ENCODE measurements at places on chromosomes 7 and 10.

GRCh38 chr7:13179775-13180523 lies 492.5 kb downstream of the ARL4A start:
- no peak for DNase-seq

- DNase-seq = no peak
These were observed 87.9 kb downstream of the DPY19L1 start for GRCh38 chr7:34949361-34949760.

DNA sequence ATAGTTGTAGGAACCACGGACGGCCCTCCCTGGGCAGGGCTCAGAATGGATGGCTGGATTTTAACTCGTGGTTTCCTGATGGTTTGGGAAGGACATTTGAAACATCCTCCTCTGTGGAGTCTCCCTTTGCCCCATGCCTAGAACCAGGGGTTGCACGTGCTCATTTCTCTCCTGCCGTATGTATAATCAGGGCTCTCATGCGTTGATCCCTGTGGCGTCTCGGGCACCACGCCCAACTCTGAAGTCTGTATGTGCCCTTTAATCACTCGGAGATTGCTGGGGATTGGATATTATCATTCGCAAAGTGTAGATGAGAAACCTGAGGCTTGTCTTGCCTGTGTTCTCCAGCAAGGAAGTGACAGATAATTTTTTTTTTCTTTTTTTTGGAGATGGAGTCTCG lies 257.1 kb downstream of the CAMK1D start:
- DNase-seq = no peak

DNA sequence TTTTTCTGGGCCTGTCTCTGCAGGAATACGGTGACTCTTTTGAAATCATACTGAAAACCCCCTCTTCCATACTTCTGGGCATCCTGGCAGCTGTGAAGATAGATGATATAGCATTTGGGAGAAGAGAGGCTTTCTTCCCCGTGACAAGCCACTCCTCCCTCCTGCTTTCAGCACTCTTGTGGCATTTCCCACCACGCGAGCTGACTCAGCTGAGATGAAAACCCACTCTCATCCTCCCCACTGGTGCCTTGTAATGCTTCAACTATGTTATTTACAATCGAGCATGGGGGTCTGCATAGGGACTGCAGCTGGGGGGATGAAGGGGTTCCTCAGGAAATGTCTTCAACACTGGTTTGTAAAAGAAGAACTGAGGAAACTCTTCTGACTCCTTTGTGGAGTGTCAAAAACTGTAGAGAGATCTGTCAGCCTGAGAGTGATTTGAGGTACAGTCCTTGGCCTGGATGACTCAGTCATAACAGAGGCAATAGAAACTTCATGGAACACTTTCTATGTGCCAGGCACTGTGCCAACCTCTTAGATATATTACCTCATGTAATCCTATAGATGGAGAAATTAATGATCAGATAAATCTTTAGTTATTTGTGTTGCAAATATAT lies 1.7 kb upstream of the TBATA start:
- DNase-seq = no peak

DNA sequence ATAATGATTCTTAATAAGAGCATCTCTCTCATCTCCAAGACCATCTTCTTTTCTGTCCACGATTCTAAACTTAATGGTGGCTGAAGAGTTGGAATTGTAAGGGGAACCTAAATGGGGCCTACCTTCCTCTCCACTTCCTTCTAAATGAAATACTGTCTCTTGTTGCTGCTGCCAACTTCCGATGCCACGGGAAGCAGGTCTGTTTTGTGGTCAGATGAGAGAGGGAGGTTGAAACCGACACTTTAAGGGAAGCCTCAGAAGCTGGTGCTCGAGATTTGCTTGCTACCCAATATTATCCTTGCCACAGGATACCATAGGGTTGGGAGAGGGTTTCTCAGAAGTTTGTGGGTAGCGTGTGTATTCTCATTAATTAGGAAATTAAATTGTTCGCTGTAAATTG lies 464.1 kb downstream of the SUGCT start:
- no peak for DNase-seq

DNA sequence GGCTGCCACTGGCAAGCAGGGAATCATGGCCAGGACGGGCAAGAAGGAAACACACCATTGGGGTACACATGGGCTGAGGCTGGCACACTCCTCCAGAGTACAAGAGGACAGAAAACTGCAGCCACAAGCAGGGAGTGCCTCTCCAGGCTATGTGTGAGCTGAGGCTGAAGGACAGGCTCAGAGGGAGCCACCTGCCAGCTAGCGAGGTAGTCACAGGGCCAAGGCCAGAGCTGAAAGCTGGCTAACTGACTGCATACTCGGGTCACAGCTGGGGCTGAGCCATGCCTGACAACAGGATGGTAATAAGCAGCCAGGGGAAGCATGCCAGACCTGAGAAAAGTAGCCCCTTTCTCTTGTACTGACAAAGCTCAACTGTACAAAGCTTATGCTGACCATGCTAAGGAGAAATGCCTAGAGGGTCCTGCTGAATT lies 52.0 kb downstream of the KIF5B start:
- peak; percentile 78 for DNase-seq

GRCh38 chr10:92787557-92788152 lies 60.7 kb upstream of the EXOC6 start:
- no peak for DNase-seq

DNA sequence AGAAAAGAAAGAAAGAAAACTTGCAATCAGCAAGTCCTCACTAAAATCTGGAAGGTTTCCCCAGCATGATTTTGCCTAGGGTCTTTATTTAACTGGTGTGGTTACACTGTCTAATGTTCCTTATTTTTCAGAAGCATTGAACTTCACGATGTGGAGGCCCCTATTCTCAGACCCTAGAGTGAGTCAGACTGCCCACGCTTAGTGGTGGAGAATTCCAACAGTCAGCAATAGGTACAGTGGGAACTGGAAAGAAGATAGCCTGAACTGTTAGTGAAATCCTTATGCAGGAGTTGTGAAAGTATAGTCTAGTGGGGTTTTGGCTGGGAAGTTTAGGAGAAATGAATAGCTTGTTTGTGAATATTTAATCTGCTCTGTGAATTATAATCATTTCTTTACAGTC lies 115.0 kb downstream of the FZD1 start:
- DNase-seq = no peak

GRCh38 chr10:90857635-90858460 lies at the start of gene HTR7:
HTR7 (minus strand) TSS chr10:90858039; CDS start chr10:90857671, 368 bp downstream.
- DNase-seq = peak; percentile 53

DNA sequence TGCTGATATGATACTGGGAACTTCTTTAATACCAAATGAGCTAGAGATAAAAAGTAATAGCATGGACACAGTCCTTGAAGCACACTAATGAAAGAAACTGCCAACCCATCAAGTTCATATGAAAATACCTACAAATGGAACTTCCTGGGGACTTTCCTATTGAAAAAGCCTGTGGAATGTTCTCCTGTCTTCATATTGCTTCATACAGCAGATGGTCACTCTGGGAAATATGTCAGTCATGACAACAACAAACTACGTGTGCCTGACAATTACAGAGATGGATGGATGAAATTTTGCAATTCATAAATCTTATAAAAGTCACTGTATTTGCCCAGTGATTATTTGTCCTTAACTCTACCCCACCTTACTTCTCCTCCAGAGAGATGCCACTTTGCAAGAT lies 106.6 kb upstream of the COL1A2 start:
- no peak for DNase-seq

DNA sequence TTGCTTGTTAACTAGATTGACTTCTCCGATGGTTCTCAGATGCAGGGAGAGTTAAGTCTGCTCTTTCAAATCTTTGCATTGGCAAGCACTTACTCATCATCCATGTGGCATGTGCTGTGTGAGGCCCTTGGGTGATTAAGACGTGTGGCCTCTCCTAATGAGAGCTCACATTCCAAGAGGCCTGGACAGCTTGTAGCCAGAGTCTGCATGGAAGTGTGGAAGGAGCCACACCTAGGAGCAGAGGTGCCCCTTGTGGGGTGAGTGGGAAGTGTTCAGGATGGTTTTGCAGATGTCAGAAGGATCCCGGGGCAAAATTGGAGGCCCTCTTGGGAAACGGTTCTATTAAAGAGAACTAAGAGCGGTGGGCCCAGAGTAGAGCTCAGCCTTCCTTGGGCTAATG lies 225.9 kb downstream of the PAXIP1 start:
- DNase-seq = no peak

- no peak for DNase-seq
These were observed 9.9 kb downstream of the MICU1 start for GRCh38 chr10:72615970-72616369.

GRCh38 chr10:69491611-69492010 lies 40.3 kb downstream of the TSPAN15 start:
- DNase-seq = no peak

DNA sequence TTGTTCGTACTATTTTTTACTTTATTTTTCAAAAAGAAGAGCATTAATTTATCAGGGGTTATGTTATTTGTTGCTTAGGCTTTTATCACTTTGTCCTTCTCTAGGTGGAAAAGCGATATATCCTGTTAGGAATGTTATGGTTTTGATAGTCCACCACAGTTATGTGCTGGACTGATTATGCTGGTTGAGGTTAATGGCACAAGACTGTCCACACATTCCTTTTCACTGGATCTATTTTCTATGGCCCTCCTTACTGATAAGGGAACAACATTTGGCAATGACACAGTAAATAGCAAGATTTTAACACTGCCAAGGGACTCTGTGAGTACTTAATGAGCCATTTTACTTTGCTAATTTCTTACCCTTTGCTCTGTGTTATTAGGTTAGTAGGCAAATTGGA lies 1212.3 kb downstream of the NXPH1 start:
- DNase-seq = no peak

DNA sequence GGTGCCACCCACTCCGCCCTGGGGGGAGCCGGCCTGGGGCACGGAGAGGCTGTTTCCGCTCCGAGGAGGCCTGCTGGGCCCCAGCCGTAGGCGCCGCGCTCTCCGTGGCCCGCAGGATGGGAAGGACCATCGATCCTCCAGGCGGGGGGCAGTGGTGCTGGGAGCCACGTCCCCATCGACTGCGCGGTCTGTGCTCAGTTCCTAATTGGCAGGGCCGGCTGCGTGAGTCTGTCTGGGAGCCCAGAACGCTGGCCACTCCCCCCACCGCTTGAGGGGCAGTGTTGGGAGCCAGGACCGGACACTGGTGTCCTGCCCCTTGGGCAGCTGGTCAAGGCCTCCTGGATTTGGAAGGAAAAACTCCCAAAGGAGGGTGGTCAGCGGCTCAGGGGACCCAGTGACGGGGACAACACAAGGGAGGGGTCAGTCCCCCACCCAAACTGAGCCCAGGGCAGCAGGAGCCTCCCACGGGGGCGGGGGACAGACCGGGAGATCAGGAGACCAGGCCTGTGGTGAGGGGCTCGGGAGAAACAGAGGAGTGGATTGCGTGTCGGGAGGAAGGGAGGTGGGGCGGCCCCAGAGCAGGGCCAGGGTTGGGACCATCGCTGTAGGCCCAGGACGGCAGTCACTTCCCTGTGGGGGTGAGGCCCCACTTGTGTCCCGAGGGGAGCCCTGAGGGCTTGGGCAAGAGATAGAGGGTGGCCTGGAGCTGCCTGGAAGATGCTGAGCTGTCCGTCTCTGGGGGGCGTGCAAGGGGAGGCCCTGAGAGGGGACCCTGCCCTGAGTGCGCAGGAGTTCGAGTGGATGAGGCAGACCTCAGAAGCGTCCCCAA lies 89.0 kb downstream of the UNCX start:
- no peak for DNase-seq

- no peak for DNase-seq
These were observed 32.2 kb downstream of the ZRANB1 start for GRCh38 chr10:124974131-124974530.

DNA sequence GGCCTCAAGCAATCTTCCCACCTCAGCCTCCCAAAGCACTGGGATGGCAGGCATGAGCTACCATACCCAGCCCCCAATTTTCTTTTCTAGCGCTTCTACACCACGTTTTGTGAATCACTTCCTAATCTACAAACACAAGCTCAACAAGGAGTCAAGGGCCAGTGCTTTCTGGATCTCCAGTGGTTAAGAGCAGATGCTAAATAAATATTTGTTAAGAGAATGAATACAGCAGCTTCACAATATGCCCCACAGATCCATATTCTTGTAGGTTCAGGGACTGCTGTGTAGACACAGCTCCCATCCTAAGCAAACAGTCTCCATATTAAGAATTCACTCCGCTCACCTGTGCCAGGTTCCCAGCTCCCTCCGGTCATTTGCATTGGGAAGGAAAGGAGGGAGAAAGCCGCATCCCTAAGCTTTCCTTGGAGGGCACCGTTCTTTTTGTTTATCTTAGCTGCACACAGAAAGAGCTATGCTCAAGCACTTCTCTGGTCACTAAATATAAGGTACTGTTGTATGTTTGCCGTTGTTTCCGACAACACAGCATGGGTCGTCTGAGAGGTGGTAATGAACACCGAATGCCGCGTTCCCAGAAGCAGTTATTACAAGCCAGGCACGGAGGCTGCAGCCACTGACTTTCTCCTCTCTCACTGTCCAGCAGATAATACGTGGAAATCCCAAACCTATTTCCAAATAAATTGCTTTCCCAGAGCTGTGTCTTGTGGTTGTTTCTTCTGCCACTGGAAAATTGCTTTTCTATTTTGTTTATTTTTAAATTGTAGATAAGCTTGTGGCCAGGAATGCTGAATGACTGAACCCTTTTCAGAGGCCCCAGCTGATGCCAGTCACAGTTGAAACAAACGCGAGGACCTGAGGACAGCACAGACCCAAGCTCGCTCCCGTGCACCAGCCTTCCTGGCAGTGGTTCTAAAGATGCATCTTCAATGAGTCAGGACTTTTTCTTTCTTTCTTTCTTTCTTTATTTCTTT lies 217.1 kb downstream of the PRPF18 start:
- no peak for DNase-seq

GRCh38 chr10:132408367-132408781 lies 11.4 kb downstream of the PWWP2B start:
- DNase-seq = peak; percentile 48

- no peak for DNase-seq
These were observed 804 bp downstream of the TMEM106B start for GRCh38 chr7:12211711-12212485.

DNA sequence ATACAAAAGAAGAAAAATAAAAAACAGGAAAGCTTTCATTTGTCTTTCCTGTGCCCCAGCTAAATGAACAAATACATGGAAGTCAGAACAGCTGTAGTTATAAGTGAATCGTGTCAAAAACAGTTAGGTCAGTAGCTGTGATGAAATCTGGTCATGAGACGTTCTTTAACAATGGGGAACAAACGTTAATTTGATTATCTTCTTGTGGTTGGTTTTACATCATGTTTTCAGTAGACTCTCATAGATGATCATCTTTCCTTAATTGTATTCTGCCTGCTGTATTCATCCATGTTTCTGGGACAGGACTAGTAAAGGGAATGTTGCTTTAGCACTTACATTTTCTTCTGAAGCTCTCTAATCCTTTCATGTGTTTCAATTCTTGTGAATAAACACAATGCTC lies 97.0 kb downstream of the PCLO start:
- no peak for DNase-seq
